Right cardiac atrium (tissue), 5 donors: ENCODE measurements at places on chromosomes 2 and 18. TPM values are rescaled to one million over a fixed set of nuclear protein-coding genes. Genes with fewer than 3 reads are reported as not detected.
A peak's percentile ranks its signal among the peaks of the same experiment; 100 is the strongest.

Gene GAL3ST2
- 0.29 TPM for total RNA-seq

Gene MOCOS
- 0.59 TPM for total RNA-seq

DNA sequence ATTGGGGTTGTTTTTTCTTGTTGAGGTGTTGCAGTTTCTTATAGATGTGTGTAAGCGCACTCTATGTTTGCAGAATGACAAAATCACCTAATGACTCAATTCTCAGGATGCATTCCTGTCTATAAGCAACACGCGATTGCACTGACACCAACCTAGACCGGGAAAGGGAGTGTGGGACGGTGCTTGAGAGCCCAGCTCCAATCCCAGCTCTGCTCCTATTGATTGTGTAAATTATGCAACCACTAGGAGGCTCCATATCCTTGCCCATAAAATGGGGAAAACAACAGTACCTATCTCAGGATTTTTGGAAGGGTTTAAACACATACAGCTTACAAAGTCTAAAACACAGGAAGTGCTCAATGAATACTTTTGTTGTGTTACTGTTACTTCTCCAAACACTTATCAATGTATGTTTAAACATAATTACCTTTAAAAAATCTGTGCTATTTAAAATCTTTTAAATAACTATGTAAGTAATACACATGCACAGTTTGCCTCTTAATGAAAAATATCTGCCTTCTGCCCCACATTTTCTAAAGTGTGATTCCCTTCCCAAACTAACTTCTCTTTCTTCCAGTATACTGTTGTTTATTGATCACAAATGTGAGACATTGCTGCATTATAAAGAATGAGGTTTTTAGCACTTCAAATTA, 132.5 kb downstream of the SPHKAP start:
- DNase-seq = no peak

DNA sequence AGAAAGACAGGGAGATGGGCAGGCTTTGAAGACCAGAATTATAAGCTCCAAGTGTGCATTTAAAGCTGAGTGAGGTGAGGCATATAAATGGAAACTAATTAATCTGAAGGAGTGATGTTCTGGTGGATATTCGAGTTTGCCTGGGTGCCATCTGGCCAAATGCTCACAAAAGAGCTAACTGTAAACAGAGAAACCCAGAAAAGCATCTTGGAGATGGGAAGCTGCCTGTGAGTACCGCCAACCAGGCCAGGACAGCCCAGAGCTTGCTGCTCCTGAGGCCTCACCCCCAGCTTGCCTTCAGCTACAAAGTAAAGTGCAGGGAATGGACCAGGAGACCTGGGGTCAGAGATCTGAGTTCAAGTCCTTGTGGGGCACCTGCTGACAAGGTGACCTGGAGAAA, 446.1 kb upstream of the MYT1L start:
- DNase-seq = no peak

GRCh38 chr18:58958628-58959027, 94.0 kb downstream of the ZNF532 start:
- DNase-seq = no peak

DNA sequence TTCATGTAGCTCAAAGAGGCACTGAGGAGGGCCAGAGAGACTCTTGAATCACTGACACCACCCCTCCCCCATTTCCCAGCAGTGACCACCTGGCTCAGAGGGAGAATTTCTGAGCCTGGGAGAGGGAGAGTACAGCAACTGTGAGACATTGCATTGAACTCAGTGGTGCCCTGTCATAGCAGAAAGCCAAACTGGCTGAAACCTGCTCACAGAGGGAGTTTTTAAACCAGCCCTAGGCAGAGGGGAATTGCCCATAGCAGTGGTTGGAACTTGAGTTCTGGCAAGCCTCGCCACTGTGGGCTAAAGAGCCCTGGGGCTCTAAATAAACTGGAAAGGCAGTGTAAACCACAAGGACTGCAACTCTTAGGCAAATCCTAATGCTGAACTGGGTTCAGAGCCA, 243.1 kb downstream of the ADCYAP1 start:
- DNase-seq = no peak

Gene ADGRF3
- not detected for total RNA-seq

Gene PARD3B
- total RNA-seq = 13.0 TPM

DNA sequence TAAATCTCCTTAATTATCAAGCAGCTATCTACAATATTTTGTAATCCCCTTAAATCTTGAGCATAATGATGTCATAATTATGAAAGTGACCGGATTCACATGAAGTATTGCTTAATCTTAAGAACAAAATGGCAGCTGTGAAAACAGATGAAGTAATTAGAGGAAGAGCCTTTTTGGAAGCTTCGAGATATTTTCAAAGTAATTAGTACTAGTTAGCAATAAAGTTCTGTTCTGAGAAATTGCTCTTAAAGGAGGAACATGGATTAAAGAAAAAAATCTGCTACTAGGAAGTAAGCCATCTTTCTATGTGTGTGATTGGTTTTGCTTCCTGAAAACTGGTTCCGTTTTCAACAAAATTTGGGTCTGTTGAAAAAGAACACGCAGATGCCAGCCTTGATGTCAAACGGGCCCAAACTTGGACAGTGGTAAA, 18.3 kb downstream of the CLUL1 start:
- DNase-seq = no peak

- peak; percentile 44 for DNase-seq
Observed at GRCh38 chr2:134491771-134492441, 226.9 kb downstream of the TMEM163 start.

Gene TTN
- total RNA-seq = 1,615 TPM

Gene COX5B
- 893 TPM for total RNA-seq

Gene PNPT1
- 22.4 TPM for total RNA-seq

DNA sequence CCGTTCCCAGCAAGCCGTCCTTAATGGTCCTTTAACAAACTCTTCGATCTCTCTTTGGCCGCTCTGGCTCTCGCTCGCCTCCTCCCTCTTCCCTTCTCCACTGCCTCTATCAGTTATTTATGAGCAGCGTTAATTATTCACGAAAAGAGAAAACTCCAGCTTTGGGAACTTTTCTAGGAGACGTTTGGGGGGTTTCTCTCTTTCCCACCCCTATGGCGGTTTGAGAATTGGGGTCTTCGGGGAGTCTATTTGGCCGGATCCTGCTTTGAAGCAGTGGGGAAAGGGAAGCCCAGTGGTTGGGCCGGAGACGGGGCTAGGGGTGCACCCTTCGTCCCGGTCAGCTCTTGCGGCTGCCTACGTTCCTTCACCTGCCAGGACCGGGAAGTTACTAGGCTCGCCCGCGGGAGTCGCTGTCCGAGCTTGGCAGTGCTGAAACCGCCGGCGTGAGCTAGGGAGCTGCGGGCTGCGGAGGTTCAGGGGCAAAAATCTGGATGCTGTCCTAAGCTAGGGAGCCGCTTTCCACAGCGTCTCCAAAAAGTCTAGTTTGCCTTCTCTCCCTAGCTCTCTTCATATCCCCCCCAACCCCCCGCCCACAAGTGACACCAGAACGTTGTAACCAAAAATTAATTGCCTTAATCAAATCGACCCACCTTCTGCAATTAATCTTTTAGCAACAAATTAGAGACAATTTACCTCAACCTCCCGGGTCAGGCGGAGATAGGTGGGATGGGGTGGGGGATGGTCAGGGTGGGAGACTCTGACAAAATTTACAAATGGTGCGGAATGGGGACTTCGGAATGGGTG, 8.9 kb upstream of the SKOR2 start:
- DNase-seq = peak; percentile 35

- no peak for DNase-seq
Observed at GRCh38 chr2:191465766-191466420, 212.0 kb upstream of the NABP1 start.

- no peak for DNase-seq
Observed at GRCh38 chr2:49042488-49042887, 111.8 kb downstream of the FSHR start.

GRCh38 chr2:209771474-209772289, at the start of gene UNC80:
Gene UNC80, plus strand, starts transcription at chr2:209771832. Its CDS starts 241 bp downstream, at chr2:209772073.
- peak; percentile 58 for DNase-seq

Gene HOXD10
- total RNA-seq = not detected

GRCh38 chr2:235024191-235024860, 72.5 kb downstream of the SH3BP4 start:
- DNase-seq = no peak
